NCI-H1930 (cell line): ENCODE measurements at places on chromosomes 2 and 18.
A peak's percentile ranks its signal among the peaks of the same experiment; 100 is the strongest.

GRCh38 chr2:230156782-230157699 is 62.7 kb downstream of the SP110 start:
- DNase-seq = no peak

GRCh38 chr2:232075080-232075479 is 113.6 kb downstream of the DIS3L2 start:
- no peak for DNase-seq

- no peak for DNase-seq
Measured at GRCh38 chr2:26099933-26100332, 66.0 kb downstream of the RAB10 start.

GRCh38 chr2:140473851-140474250 is 1657.0 kb downstream of the LRP1B start:
- no peak for DNase-seq

DNA sequence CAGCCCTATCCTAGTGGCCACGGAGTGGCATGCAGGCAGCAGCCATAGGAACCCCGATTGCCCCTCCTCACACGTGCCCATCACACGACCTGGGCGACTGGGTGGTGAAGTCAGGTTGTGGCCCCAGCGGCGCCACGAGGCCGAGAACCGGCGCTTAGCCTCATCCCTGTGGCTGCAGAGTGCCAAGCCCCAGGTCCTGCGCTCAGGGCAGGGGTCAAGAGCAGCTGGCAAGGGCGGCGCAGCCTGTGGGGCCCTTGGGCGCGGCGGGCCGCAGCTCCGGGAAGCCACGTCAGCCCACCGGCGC is 73.3 kb downstream of the RPIA start:
- no peak for DNase-seq

- no peak for DNase-seq
Measured at GRCh38 chr2:109061736-109062135, 67.3 kb upstream of the SH3RF3 start.

DNA sequence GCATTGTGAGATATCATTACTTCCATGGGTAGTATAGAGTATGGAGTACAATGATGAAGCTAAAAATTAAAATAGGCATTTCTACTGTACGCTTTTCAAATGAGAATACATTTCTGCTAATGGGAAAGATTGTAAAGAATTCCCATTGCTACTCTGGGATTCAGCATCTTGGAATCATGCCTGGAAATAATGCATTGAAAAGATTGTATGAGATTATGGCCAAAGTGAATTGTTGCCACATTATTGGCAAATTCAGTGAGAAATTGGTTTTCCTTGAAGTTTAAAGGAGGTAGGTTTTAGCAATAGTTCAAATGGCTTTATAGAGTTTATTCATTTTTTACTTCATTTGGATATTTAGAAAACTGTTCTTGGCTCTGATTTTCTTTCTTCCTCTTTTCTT is 157.9 kb downstream of the GULP1 start:
- no peak for DNase-seq

DNA sequence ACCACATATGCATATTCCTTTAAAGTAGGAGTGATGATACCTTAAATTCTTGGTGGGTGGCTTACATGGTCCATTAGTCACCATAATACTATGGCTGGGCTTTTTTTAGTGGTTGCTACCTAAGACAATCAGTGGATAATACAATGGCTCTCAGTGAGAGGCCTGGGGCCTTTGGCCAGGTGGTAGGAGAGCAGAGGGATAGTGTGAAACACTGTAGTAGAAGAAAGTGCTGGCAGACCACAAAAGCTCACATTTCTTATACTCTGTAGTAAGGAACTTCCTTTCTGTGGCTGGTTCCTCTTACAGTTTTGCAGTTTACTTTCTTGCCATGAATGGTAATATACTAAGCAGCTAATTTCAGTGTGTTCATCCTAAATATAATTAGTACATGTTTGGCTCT is 583.5 kb downstream of the XIRP2 start:
- DNase-seq = no peak

DNA sequence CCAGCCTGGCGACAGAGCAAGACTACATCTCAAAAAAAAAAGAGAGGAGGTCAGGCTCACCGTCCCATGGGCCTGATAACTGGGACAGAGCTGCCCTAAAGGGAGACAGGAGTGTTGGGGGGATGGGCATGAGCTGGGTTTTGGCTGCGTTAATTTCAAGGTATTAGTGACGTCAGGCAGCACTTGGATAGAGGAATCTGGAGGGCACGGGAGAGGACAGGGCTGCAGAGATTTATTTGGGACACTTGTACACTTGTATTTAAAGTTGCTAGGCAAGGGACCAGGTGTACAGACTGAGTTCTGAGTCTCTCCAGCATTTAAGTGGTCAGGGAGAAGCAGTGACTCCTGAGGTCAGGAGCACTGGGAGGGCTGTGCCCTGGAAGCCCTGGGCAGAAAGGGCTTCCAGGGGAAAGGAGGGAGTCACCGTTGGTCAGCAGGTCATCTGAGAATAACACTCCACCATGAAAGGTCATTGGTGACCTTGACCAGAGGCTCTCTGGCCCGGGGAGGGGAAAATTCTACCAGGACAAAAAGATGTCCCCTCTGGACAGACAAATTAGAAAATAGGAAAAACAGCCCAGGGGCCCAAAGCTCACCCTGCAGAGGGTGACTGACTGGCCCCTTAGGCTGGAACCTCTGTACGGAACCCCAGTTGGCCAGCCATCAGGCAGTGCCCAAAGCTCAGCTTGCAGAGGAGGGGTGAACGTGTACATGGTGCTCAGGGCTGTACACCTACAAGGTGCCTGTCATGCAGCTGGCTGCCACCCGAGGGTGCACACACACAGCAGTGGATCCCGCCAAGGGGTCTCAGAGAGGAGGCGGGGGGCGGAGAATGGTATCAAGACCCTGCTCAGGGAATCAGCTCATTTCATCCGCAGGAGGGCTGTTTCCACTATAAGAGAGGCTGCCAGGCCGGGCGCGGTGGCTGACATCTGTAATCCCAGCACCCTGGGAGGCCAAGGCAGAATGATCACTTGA is 23.0 kb upstream of the CNNM3 start:
- no peak for DNase-seq

DNA sequence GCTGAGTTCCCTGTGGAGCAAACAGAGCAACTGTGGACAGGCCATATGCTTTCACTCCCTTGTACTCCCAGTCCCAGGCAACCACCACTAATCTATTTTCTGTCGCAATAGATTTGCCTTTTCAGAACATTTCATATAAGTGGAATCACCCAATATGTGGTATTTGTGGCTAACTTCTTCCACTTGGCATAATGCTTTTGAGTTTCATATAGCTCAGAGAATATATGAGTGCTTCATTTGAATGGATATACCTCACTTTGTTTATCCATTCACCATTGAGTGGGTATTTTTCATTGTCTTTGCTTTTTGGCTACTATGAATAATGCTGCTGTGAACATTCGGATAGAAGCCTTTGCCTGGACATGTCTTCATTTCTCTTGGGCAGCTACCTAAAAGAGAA is 151.9 kb downstream of the CERS6 start:
- DNase-seq = no peak

DNA sequence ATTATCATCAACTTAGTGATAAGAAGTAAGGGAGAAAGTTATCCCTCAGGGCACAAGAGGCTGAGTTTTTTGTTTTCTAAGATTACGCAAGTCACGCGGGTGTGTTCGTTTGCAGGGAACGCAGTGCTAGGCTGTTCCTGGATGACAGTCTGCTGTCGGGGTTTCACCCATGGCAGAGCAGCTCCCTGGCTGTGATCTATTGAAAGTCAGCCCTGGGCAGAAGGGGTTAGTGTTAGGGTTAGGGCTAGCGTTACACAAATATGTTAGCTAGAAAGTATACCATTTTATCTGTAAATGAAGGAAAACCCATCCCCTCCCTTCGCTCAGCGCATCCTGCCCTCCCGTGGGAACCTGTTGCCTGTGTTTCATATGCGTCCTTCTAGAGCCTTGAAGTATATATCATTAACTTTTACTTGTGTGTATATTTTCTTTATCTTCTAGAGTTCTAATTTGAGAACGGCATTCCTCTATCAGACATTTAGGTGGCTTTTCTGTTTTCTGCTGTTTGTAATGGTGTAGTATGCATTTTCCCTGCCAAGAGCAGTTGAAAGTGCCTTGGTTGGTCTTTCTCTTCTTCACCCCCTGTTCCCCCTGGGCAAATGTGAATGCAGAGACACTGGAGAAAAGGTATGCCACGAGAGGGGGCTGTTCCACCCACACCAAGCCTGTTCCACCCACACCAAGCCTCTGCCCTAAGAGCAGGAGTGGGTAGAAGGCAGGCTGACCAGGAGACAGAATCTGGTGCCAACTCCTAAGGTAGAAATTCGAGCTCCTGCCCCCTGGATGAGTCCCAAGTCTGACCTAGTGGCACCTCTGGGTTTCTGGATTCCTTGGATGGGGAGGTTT is 47.0 kb downstream of the ARMC9 start:
- no peak for DNase-seq

- no peak for DNase-seq
Measured at GRCh38 chr2:232757905-232758304, 18.5 kb downstream of the KCNJ13 start.

- DNase-seq = no peak
Measured at GRCh38 chr2:221911890-221912289, 339.8 kb upstream of the EPHA4 start.

DNA sequence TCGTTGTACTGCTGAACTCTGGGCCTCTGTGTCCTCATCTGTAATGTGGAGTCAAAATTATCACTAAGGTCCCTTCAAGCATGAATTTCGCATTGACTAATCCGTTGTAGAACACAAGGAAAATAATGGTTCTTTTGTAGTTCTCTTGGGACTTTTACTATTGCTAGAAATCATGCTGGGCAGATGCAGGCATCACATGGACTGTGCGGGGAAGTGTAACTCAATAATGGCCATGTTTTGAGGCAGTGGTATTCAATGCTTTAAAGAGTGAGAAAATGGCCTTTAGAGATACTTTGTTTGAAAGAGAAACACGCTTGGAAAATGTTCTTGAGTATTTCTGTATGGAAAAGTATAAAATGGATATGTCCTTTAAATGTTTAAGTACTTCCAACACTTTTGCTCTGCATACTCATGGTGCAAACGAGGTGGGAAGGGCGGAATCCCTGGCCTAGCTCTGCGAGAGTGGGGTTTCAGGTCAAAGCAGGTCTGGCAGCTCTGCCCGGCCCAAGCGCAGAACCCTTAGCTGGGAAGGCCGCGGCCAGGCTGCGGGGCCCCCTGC is 117.3 kb upstream of the MSTN start:
- DNase-seq = no peak

GRCh38 chr2:201363857-201364560 is 6.9 kb upstream of the FLACC1 start:
- peak; percentile 15 for DNase-seq

DNA sequence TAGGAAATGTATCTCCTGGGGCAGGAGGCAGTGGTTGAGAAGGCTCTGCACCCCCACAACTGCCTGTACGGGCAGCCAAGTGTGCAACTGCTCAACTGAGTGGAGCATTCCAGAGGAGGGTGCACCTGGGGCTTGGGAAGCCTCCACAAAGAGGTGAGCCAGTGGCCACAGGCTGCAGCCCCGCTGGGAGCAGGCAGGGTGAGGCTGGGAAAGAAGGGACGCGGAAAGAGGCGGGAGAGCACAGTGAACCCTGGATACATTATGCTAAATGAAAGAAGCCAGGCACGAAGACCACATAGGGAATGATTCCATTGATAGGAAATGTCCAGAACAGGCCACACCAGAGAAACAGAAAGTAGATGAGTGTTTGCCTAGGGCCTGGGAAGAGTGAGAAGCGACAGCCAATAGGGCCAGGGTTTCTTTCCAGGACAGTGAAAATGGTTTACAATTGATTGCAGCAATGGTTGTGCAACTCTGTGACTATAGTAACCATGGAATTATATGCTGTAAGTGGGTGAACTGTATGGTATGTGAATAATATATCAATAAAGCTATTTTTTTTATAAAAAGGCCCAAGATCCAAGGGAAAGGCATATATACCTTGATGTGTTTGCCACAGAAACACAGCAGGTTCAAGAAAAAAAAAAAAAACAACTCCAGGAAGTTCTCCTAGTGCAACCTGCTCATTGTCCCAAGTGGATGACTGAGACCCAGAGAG is 82.4 kb downstream of the DDX1 start:
- no peak for DNase-seq

GRCh38 chr2:124478761-124479160 is 453.7 kb downstream of the CNTNAP5 start:
- no peak for DNase-seq

DNA sequence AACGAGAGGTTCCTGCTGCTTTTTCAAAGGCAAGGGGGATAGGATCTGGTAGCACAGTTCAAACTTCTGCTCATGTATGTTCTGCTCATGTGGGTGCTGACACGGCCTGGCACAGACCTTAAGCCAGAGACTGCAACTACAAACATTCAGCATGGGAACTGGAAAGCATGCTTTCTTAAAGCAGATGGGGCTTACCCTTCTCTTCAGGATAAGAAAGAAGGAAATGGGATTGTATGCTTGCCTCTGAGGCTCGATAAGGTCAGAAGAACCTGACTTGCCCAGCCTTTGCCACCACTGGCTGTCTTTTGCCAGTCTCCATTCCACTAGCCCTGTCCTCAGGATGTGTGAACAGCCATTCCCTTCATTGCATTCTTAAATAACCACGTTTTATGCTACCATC is 10.7 kb downstream of the DOCK10 start:
- DNase-seq = no peak

- no peak for DNase-seq
Measured at GRCh38 chr2:16561251-16561650, 104.4 kb downstream of the CYRIA start.

- DNase-seq = no peak
Measured at GRCh38 chr2:100902817-100903405, 83.0 kb downstream of the NPAS2 start.

- no peak for DNase-seq
Measured at GRCh38 chr2:42839809-42840501, 47.6 kb upstream of the HAAO start.

DNA sequence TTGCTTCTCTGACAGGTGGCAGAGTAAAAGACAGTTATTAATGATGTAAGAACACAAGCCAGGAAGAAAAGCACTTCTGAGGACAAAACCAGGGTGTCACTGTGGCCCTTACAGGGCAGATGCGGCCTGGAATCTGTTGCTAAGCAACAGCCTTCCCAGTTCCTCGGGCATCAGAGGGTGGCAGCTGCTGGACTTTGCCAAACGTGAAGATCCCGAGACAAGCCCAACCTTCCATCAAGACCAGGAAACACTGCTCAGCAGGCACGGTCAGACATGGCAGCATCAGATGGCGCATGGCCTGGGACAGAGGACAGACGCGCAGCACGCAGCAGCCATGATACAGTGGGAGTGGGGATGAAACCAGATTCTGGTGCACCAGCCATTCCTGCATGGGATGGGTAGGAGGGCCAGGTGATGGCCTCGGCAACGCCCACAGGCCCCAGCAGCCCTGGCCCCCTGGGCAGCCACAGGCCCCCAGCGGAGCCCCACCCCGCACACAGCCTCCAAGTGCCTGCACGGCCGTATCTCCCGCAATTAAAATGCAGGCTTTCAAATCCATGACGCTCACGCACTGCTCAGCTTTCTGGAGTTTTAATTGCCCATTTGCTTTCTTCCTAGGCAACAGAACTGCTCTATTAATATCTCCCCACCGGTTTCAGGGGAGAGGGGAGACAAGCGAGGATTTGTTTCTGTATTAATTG is 89.0 kb downstream of the EIPR1 start:
- no peak for DNase-seq

DNA sequence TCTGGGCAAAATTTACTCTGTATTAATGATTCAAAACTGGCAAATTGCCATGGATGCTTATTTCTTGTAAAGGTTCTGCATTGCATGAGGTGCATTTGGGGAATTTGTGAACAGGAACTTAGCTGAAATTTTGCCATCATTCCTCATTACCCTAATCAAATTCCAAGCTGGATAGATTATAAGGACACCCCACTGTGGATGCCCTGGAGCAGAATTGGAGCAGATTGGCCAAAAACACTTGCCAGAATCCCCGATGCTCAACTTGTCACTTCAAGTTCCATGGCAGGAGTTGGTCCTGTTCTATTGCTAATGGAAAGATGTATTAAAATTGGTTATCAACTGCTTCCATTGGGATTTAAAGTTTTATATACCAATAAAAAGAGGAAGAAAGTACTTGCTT is 237.9 kb downstream of the CCDC102B start:
- no peak for DNase-seq
